ENCODE measurements at places on chromosomes 3 and 15.

DNA sequence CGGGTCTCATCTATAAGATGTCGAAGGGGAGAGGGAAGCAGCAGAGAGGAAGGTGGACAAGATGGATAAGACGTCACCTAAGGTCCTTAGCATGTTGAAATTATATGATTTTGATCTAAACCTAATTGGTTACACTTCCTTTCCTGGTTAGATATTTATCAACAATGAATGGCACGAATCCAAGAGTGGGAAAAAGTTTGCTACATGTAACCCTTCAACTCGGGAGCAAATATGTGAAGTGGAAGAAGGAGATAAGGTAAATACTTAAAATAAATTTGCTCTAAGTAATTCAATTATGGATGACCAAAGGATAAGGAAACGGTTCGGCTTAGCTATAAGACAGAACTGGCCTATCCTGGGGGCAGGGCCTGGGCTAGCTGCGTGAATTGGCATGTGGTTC, 5.5 kb downstream of the ALDH1A3 start:
- no peak for DNase-seq

- DNase-seq, result no peak
Measured at GRCh38 chr15:35741881-35742280, 195.9 kb upstream of the DPH6 start.

- no peak for DNase-seq
Measured at GRCh38 chr3:8466526-8466925, 35.1 kb upstream of the LMCD1 start.

DNA sequence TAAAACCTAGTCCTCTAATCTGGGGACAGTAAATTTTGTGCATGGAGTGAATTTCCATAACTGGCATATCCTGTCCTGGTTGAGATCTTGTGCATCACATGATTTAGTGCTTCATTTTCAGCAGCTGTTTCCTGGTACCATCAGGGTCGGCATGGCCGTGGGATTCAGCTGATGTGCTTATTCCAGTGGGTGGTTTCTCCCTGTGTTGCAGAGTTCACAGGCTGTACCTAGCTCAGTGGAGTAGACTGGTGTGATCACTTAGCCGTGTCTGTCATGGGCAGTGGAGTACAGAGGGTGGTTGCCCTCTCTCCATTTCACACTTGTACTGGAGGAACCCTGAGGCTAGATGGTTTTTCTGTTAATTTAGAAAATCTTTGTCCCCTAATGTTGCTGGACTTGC, 228.5 kb downstream of the PTPRG start:
- no peak for DNase-seq

- DNase-seq, result no peak
Measured at GRCh38 chr3:133934996-133935842, 39.5 kb upstream of the RAB6B start.

Data from skin of body (tissue), 3 donors.